ENCODE measurements at places on chromosomes 3 and 15.
A peak's percentile ranks its signal among the peaks of the same experiment; 100 is the strongest.

DNA sequence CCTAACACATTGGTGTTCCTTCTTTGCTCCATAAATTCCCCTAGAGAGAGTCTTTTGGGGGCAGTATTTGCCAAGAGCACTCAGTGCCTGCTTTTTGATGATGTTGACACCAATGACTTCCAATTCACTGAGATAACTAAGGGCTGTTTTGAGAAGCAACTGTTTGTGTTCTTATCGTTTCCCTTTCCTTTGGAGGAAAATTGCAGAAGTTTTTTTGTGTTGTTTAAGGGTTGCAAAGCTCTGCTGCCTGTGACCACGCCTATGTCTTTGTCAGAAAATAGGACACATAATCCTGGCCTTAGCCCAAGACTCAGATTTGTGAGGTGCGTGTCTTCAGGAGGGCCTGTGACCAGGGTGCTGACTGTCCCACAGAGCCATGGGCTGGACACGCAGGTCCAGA lies 99.6 kb downstream of the FAM43A start:
- no peak for DNase-seq

- peak; percentile 58 for DNase-seq
These were observed 152.6 kb downstream of the GREM1 start for GRCh38 chr15:32870240-32871033.

DNA sequence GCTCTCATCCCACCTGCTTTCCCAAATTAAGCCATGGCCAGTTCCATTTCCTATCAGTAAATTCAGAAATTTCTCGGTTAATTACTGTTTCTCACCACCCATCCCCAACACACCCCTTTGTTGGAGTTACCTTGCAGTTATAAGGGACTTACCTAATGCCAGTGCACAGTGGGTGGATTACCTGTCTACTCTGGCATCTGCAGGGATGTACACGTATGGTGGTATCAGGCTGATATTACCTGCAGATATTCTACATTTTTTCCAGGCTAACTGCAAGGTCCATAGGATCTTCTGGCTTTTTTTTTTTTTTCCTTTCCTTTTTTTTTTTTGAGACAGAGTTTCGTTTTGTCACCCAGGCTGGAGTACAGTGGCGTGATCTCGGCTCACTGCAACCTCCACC lies 7.9 kb upstream of the MRAS start:
- no peak for DNase-seq

GRCh38 chr3:41792806-41793205 lies 169.1 kb downstream of the ULK4 start:
- DNase-seq, result no peak

GRCh38 chr3:184742676-184743135 lies 30.8 kb upstream of the MAGEF1 start:
- no peak for DNase-seq

DNA sequence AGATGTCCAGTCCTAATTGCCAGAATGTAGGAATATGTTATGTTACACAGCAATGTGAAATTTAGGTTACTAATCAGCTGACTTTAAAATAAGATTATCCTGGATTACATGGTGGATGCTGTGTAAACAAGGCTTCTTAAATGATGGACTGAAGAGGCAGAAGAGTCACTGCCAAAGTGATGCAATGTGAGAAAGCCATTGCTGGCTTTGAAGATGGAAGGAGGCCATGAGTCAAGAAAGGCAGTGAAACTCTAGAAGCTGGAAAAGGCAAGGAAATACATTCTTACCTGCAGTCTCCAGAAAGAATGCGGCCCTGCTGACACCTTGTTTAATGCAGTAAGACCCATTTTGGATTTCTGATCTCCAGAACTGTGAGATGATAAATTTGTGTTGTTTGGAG lies 179.1 kb upstream of the ZPLD1 start:
- no peak for DNase-seq

GRCh38 chr15:57527382-57528091 lies 64.2 kb upstream of the MYZAP start:
- peak; percentile 59 for DNase-seq
